Stimulated activated CD4-positive, alpha-beta T cell treated with anti-CD3 and anti-CD28 coated beads, Interleukin-1b, Interleukin-23, amount 100 ng/mL, for 1 hour (primary cell): ENCODE measurements at places on chromosomes 7 and 10.

GRCh38 chr10:128549101-128549608 is 422.9 kb upstream of the MKI67 start:
- DNase-seq, result no peak

DNA sequence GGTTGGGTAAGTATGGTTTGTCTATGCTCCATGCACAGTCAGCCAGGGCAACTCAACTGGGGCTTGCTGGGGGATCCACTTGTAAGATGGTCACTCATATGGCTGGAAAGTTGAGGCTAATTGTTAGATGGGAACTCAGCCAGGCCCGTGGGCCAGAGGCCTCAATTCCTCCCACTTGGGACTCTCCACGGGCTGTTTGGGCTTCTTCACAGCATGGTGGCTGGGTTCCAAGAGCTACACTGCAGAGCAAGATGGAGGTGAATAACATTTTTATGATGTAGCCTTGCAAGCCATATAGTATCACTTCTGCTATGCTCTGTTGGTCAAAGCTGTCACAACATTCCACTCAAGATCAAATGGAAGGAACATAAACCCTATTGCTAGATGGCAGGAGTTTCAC is 39.2 kb downstream of the ELMO1 start:
- no peak for DNase-seq

DNA sequence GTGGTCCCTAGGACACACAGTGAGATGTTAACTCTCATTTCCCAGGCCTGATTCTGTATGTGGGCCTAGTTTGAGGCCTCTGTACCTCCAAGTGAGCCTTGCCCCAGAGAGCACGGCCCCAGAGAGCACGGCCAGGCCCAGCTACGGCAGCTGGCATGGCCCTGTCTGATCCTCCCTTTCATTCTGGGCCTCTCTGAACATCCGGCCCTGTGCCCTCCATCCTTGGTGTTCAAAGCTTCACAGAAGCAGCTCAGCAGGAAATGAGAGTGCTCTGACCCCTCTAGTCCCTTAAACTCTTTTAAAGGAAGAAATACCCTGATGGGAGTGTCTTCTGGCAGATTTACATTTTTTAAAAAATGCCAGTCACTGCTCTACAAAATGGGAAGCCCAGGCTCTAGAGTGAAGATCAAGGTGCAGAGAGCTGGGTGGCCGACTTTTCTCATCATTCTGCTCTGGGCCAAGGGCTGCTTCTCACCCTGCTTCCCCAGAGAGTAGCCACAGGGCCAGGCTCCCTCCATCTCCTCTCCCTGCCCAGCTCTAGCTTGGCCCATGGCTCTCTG is 171.9 kb downstream of the RPS24 start:
- no peak for DNase-seq

DNA sequence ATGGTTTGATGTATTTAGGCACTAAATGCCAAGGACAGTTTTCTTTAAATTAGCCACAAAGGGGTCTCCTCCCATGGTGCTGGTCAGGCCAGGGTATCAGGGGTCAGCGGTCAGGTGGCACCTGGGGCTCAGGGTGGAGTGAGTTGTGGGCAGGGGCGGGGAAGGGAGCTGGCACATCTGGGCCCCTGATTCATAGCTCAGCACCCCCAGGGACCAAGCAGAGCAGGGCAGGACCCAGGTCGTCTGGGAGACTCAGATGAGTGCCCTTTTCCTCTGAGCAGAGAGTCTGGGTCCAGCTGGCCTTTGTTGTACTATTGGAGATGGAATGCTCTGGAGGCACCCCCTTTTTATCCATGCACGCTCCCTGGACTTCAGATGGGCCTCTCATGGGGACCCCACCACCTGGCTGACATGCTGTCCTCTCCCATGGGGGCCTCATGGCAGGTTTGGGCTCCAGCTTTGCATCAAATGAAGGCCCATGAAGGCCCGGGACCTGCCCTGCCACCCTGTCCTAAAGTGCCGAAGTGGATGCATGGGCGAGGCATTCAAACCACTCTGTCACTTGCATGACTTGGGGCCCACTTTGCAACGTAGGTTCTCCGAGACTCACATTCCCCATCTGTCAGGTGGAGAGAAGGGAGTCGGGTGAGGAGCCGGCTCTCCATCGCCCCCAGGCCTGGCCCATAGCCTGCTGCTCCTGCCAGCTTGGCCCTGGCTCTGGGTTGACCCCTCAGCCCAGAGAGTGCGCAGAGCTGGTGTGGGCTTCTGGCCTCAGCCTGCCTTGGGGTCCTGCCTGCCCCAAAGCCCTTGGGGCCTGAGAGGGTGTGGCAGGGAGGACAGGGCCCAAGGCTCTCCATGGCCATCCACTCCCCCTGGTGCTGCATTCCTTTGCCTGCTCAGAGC is 66.4 kb downstream of the RAMP3 start:
- DNase-seq, result no peak

- DNase-seq, result no peak
These were observed 102.0 kb downstream of the HIF1AN start for GRCh38 chr10:100637785-100638184.

- DNase-seq, result no peak
These were observed 3.8 kb downstream of the SLC25A40 start for GRCh38 chr7:87872346-87872745.

DNA sequence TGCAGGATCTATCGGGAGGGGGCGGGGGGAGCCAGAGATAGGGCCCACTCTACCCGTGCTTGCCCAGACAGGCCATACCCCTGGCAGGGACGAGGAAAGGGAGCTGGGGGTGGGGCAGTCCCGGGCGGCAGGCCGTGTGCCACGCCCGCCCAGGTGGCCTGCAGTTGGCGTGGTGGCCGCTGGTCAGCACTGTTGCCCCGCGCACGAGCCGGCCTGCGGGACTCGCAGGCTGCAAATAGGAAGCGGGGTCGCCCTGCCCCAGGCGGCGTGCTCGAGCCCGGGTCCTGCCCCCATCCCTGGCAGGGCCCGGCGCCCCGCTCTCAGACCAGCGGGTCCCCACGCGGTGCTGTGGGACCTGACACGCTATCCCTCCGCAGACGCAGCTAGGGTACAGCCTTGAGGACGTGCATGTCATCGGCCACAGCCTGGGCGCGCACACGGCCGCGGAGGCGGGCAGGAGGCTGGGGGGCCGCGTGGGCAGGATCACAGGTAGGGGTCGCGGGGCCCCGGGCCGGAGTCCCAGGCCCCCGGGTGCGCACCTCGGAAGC is 6.7 kb downstream of the PNLIPRP2 start:
- DNase-seq, result no peak

GRCh38 chr10:78288663-78289062 is 255.0 kb downstream of the RPS24 start:
- no peak for DNase-seq

GRCh38 chr7:441684-442421 is 77.8 kb downstream of the PDGFA start:
- DNase-seq, result no peak

DNA sequence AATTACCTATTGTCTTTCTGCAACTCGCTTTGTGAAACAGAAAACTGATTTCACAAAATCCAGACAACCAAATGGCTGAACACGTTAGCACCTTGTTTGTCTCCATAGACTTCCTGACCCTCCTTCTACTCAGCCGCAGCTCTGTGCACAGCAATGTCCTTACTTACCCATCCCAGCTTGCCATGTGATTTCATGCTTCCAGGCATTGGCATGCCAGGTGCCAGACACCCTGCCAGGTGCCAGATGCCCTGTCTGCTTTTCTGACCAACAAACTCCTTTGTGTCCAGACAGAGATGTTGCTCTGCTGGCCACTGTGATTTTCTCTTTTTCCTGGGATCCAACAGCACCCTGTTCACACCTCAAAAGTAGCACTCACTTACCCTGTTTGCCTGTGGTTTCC is 16.1 kb upstream of the FAM170B start:
- no peak for DNase-seq

- DNase-seq, result no peak
These were observed 104.7 kb downstream of the LSM5 start for GRCh38 chr7:32385316-32385956.

DNA sequence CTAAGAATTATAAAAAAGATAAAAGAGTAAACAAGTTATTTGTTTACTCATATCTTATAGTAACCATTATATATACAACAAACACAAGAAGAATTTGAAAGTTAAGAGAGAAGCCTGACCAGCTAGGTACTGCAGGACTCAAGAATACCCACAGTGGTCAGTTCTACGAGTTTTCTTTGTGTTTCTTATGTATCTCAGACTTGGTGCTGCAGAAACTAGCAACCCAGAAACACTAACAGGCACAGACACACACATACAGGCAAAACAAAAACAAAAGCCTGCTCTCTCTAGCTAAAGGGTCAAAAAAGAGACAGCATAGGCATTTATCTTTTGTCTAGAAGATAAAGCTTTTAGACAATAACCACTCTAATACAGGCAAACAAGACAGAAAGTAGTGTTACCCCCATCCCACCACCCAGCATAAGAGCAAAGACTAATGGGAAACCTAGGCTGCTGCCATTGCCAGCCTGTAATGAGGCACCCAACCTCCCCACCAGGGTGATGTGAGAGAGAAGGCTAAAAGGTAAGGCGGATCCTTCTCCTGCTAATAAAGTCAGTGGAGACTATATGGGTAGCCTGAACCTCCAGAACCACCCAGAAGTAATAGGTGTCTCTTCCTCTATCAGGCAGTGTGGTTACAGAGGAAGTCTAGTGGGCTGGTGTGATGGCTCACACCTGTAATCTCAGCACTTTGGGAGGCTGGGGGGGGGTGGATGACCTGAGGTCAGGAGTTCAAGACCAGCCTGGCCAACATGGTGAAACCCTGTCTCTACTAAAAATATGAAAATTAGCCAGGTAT is 113.9 kb downstream of the DNAJC1 start:
- no peak for DNase-seq

DNA sequence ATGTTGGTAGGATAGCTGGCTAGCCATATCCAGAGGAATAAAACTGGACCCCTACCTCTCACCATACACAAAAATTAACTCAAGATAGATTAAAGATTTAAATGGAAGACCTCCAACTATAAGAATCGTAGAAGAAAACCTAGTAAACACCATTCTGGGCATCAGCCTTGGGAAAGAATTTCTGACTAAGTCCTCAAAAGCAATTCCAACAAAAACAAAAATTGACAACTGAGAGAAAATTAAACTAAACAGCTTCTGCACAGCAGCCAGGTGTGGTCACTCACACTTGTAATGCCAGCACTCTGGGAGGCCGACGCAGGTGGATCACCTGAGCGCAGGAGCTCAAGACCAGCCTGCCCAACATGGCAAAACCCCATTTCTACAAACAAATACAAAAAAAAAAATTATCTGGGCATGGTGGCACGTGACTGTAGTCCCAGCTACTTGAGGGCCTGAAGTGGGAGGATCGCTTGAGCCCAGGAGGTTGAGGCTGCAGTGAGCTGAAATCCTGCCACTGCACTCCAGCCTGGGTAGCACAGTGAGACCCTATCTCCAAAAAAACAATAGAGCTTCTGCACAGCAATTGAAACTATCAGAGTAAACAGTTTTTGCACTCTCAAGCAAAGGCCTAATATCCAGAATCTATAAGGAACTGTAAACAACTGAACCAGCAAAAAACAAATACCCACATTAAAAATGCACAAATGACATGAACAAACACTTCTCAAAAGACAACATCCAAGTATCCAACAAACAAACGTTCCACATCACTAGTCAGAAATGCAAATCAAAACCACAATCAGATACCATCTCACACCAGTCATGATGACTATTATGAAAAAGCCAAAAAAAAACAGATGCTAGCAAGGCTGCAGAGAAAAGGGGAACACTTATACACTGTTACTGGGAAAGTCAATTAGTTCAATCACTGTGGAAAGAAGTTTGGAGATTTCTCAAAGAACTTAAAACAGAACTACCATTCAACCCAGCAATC is 4.8 kb downstream of the CRPPA start:
- DNase-seq, result no peak

- DNase-seq, result no peak
These were observed 95.9 kb downstream of the FANK1 start for GRCh38 chr10:125992254-125992653.

DNA sequence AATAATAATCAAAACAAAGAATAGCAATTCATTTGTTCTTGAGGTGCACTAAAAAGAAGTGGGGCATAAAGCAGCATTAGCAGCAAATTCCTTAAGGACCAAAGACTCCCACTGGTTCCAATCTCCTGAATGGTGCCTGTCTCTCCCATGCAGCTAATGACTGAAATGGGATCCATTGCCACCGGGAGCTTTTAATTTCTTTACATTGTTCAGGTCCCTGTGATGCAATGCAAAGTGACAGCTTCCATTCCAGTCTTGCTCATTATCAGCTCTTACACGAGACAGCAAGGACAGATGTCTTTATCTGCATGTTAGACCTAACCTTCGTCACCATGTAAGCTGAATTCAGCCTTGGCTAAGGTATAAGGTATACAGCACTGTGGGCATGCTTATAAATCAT is 148.1 kb downstream of the POU6F2 start:
- no peak for DNase-seq

DNA sequence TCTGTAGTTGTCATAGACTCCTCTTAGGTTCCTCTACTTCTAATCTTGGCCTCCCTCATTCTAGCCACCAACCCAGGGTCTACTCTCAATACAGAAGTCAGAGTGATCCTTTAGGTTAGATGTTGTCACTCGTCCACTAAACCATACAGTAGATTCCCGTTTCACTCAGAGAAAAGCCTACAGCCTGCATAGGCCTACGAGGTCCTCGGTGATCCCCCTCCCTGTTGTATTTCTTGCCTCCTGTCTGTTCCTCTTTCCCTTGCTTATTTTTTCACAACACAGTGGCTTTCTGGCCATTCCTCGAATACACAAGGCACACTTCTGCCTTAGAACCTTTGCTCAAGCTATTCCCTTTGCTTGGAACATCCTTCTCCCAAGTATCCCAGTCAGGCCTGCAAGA is 183.0 kb upstream of the PRSS1 start:
- no peak for DNase-seq

DNA sequence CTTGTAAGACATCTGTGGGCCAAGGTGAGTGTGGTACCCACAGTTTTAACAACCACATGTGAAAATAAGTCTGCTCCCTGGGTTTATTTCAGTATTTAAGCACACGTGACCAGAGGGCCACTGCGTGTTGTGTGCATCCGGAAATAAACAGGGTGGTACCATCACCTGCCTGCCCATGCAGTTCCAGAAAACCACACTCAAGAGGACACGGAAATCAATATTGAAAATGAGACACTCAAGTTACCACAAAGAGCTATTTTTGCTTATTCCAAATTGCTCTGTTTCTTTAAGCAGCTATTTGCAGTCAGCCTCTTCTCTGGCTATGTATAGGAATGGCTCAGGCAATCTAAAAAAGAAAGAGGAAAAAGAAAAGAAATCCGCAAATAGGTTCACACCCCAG is 71.8 kb upstream of the LOXL4 start:
- DNase-seq, result no peak

DNA sequence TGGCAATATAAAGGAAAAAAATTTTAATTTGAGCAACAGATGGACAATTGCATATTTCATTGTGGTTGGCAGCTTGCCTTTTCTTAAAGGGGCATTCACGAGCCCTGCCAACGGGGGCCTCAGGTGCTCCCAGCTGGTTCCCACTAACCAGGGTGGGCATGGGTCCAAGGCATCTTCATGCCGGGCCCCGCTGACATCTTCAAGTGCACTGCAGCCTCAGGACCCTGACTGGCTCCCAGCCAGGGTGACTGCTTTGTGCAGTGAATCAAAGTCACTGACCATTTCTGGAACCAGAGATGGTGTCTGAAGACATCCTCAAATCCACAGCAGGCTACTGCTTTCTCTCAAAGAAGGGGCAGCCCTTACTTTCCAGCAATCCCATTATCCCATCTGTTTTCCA is 275.2 kb upstream of the MGMT start:
- no peak for DNase-seq

- no peak for DNase-seq
These were observed 64.4 kb upstream of the SFMBT2 start for GRCh38 chr10:7475046-7475911.

GRCh38 chr7:126445991-126446390 is 806.8 kb downstream of the GRM8 start:
- no peak for DNase-seq
